Stimulated activated CD4-positive, alpha-beta T cell treated with anti-CD3 and anti-CD28 coated beads, Interleukin-15, amount 100 ng/mL, for 24 hours (primary cell): ENCODE measurements at places on chromosomes 4 and X.

GRCh38 chr4:164872481-164872880, 4.5 kb upstream of the APELA start:
- DNase-seq, result no peak

DNA sequence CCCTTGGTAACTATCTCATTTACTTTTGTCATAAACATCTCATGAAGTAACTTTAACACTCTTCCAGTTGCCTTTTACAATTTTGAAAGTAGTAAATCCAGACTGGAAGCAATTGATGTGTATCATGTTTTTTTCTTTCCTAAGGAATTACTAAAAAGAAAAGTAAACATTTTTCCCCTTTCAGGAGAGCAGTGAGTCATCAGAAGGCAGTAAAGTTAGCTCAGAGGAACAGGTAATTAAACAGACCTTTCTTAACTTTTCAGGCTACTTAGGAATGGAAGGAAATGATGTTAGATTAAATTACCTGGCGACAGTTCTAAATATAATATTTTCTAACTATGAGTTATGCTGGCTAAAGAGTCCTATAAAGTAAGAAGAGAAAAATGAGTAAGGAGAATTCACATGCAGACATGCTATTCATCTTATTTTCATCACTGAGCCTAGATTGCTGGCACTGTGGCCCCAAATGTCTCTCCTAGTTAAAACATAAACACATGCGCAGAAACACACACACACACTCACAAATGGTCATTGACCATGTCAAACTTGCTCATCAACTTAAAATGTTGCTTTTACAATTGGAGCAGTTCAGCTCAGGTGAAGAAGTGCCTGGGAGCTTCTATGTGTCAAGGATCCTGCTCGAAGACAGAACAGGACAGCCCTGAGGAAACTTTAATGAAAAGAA, 9.3 kb downstream of the DMP1 start:
- DNase-seq, result no peak

GRCh38 chr4:19557161-19557560, 694.5 kb upstream of the SLIT2 start:
- no peak for DNase-seq

GRCh38 chr4:139828966-139829664, 163.5 kb downstream of the MGST2 start:
- DNase-seq, result no peak

- no peak for DNase-seq
Observed at GRCh38 chr4:182212211-182212761, 30.9 kb upstream of the TENM3 start.
